ENCODE measurements at places on chromosomes 11 and 22.

DNA sequence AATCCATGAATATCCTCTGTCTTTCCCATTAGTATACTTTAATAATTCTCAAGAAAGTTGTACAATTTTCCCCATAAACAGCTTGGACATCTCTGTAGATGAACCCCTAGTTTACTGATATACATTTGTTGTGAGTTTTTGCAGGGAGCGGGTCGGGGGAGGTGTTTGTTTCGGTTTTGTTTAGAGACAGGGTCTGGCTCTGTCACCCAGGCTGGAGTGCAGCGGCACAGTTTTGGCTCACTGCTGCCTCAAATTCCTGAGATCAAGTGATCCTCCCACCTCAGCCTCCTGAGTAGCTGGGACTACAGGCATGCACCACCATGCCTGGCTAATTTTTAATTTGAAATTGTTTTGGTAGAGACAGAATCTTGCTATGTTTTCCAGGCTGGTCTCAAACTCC lies 57.6 kb downstream of the IGLL5 start:
- no peak for DNase-seq

GRCh38 chr11:8544807-8545206 lies 49.2 kb downstream of the STK33 start:
- no peak for DNase-seq

DNA sequence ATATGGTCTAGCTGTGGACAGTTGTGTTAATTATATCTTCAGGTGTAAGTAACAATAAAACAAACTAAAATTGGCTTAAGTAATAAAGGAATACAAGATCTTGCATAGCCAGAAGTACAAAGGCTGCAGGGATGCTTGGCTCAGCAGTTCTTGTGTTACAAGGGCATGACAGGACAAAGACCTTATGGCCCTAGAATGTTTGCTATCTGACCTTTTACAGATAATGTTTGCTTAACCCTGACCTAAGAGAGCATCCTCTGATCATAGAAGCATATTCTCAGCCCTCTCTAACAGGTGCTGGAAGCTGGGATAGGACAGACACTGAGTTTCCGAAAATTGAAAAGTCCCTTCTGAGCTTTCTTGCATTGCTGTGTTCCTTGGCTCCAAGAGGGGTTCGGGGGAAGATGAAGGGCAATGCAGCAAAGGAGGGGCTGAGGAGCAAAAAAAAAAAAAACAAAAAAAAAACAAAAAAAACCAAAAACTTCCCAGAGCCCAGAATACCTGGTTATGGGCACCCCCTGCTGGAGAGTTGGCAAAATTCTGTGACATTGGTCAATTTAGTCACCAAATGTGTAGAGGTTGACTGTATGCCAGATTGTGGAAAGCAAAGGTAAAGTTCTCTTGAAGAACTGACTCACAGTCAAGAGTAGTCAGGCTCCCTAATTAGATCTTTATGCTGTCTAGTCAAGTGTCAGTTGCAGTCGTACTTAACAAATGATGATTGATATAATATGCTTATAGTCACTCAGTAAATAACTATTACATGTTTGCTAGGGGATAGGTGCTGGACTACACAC lies 10.4 kb upstream of the HIKESHI start:
- DNase-seq, result peak; percentile 49

DNA sequence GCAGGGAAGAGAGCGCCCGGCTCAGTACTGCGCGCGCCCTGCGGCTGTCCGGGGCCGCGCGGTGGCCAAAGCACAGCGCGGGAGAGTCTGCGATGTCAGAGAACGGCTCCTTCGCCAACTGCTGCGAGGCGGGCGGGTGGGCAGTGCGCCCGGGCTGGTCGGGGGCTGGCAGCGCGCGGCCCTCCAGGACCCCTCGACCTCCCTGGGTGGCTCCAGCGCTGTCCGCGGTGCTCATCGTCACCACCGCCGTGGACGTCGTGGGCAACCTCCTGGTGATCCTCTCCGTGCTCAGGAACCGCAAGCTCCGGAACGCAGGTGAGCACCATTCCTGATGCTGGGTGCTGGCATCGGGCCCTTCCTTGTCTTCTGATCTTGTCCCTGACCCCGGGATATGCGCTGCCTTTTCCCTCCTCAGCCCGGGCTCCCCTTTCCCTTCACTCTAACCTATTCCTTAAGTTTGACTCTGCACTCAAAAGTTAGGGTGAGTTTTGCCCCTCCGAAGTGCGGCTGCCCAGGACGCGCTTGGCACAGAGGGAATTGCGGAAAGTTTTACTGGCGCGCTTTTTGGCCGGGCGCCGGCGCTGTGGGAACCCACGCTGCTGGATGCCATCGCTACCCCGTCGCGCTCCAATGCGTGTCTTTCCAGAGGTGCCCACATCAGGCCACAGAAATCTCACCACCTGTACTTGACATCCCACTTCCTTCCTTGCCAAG lies at the start of gene MTNR1B:
Gene MTNR1B (plus strand): TSS at position 18 of the 714 bp plus-strand sequence. CDS start 75 bp downstream, at position 93.
- DNase-seq, result no peak

GRCh38 chr22:19889951-19890350 lies 35.3 kb upstream of the GNB1L start:
- no peak for DNase-seq

DNA sequence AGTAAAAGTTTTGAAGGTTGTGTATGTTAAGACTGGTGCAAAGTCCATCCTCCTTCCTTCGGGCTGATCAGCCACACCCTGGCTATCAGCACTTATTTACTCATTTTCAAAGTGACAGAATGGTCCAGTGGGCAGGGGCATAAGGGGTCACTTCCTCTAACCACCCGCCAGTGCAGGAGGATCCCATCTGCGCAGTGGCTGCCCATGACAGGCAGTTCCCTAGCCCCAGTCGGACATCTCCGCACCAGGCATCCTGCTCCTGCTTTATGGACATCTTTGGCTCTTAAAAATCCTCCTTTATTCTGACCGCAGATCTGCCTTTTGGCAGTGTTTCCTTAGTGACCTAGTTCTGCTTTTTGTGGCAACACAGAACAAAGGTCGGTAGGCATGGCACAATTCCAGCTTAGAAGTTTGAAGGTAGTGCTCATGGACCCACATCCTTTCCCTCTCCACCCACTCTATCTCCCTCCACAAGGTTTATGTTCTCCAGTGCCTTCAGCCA lies 55.9 kb downstream of the BMAL1 start:
- DNase-seq, result no peak

DNA sequence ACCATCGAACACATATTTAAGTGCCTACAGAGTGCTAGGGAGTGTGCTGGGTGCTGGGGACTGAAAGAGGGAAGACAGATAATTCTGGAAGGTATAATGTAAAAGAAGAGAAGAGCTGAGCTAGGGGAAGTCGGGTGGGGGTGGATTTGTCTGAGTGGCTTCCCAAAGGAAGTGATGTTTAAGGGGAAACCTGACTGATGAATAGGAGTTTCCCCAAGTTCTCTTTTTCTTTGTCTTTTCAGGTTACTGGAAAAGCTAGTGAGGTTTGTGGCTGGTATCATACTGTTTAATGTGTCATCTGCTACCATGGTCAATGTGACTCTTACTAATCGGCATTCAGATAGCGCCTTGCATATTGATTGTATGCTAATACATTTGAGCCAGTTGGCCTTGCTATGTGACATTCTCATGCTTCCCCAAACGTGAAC lies 151.6 kb upstream of the MTMR2 start:
- no peak for DNase-seq

- no peak for DNase-seq
These were observed 200.6 kb downstream of the NAV2 start for GRCh38 chr11:19912958-19913892.

Measured in fibroblast of villous mesenchyme (primary cell).